ENCODE measurements at places on chromosomes 4 and X.

- DNase-seq = no peak
Observed at GRCh38 chr4:14926368-14926767, 75.9 kb upstream of the CPEB2 start.

GRCh38 chr4:498328-498904, 540 bp downstream of the ZNF721 start:
- no peak for DNase-seq

GRCh38 chr4:98482503-98482846, 175.9 kb downstream of the TSPAN5 start:
- no peak for DNase-seq

DNA sequence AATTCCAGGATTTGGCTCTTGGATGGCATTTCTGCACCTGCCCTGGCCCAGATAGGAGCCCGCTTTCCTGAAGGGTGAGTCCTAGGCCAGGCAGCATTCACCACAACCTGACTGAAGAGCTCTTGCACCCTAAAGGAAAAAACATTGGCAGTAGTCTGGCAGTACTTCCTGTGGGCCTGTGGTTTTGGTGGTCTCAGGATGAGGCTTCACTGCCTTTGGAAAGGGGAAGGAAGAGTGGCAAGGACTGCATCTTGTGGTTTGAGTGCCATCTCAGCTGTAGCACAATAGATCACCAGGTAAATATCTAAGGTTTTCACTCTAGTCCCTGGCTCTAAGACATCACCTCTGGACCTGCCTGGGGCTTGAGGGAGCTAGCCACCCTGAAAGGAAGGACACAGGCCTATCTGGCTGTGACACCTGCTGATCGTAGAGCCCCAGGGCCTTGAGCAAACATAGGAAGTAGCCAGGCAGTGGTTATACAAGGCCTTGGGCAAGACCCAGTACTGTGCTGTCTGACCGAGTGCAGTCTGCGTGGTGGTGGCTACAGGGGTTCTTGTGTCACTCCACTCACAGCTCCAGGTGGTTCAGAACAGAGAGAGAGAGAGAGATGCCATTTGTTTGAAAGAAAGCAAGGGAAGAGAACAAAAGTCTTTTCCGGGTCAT, 28.5 kb upstream of the PRRG1 start:
- DNase-seq = no peak

GRCh38 chr4:100782356-100782755, 264.5 kb upstream of the EMCN start:
- DNase-seq = no peak

GRCh38 chr4:10020871-10021652, at the start of gene SLC2A9:
Gene SLC2A9 (minus strand): TSS chr4:10021497. CDS start chr4:10021429, 68 bp downstream.
- DNase-seq = no peak

DNA sequence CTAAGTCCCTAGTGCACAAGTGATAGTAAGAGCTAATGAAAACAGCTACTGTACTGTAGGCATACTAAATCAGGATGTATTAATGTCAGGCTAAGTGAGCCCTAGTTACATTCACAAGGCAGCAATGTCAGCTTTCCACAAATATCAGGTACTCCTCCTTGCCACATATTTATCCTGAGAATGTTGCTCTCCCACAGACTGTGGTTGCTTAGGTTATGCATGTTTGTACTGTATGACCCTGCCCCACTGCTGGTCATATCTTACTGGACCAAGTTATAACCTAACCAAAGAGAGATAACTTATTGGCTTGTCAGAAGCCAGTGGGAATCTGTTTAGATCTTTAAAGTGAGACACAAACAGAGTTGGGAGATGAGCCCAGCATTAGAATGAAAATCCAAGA, 241.0 kb downstream of the SLC39A8 start:
- no peak for DNase-seq

GRCh38 chr4:113116414-113117357, 67.2 kb downstream of the ANK2 start:
- no peak for DNase-seq

- DNase-seq = no peak
Observed at GRCh38 chr4:183773790-183774189, 114.7 kb downstream of the TRAPPC11 start.

GRCh38 chr4:148207068-148207467, 235.1 kb downstream of the NR3C2 start:
- no peak for DNase-seq

GRCh38 chr4:42281324-42282020, 115.8 kb upstream of the SHISA3 start:
- no peak for DNase-seq
